Progenitor cell of endocrine pancreas (in vitro differentiated cells): ENCODE measurements at places on chromosomes 2 and 18.

GRCh38 chr2:33340280-33340679, 136.2 kb upstream of the RASGRP3 start:
- no peak overlapping the region for H3K27ac ChIP-seq
- no peaks in the 10 kb centered on the region for H3K27me3 ChIP-seq
- H3K4me3 ChIP-seq = no peak overlapping the region
- peaks cover 10% of the 10 kb centered on the region for H3K36me3 ChIP-seq

GRCh38 chr18:40222776-40223175, 1732.3 kb upstream of the PIK3C3 start:
- H3K4me1 ChIP-seq = no peaks in the 10 kb centered on the region
- no peaks in the 10 kb centered on the region for H3K27me3 ChIP-seq
- no peak for DNase-seq

DNA sequence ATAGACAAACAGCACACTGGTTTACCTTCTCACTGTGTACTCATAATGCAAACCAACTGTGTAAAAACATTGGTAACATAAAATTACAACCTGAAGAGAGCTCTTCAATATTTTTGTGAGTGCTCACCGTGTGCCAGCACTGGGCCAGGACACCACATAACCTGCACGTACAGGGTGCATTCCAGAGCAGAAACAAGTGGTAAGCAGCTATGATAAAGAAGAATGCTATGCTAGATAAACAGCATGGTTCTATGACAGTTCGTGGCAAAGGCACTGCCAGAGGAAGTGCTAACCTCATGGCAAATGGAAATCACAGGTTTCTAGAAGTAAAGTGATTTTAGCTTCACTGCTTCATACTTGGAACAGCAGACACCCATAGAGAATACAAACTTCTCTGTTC, 343.5 kb downstream of the MTX2 start:
- H3K4me1 ChIP-seq = no peaks in the 10 kb centered on the region
- H3K36me3 ChIP-seq = no peaks in the 10 kb centered on the region
- no peak for DNase-seq
- no peak overlapping the region for H3K27ac ChIP-seq

- H3K36me3 ChIP-seq = no peaks in the 10 kb centered on the region
- peak overlapping the region; percentile 71 for H3K27ac ChIP-seq
- no peak overlapping the region for H3K4me3 ChIP-seq
- DNase-seq = peak; percentile 55
- H3K4me1 ChIP-seq = peaks cover 1% of the 10 kb centered on the region
- H3K27me3 ChIP-seq = peaks cover 13% of the 10 kb centered on the region
Observed at GRCh38 chr2:854460-854859, 96.2 kb upstream of the SNTG2 start.

GRCh38 chr2:118747066-118747465, 100.4 kb downstream of the EN1 start:
- H3K4me1 ChIP-seq = no peaks in the 10 kb centered on the region
- DNase-seq = no peak
- H3K27ac ChIP-seq = no peak overlapping the region
- no peaks in the 10 kb centered on the region for H3K36me3 ChIP-seq

GRCh38 chr18:48676756-48677368, 138.0 kb downstream of the CTIF start:
- no peak overlapping the region for H3K27ac ChIP-seq
- H3K4me3 ChIP-seq = no peak overlapping the region
- no peaks in the 10 kb centered on the region for H3K36me3 ChIP-seq
